ENCODE measurements at places on chromosomes 11 and 22. TPM values are rescaled to one million over a fixed set of nuclear protein-coding genes. Genes with fewer than 3 reads are reported as not detected.
A peak's percentile ranks its signal among the peaks of the same experiment; 100 is the strongest.

GRCh38 chr11:65776710-65777141 lies 4.0 kb downstream of the AP5B1 start:
- H3K4me1 ChIP-seq, result peaks cover 4% of the 10 kb centered on the region
- DNase-seq, result peak; percentile 25
- no peaks in the 10 kb centered on the region for H3K36me3 ChIP-seq
- H3K4me3 ChIP-seq, result no peak overlapping the region

WNT7B gene
- total RNA-seq, result not detected

YPEL1 gene
- 7.9 TPM for total RNA-seq

- H3K4me1 ChIP-seq, result no peaks in the 10 kb centered on the region
- H3K4me3 ChIP-seq, result no peak overlapping the region
- H3K27me3 ChIP-seq, result no peaks in the 10 kb centered on the region
- DNase-seq, result no peak
- no peak overlapping the region for H3K27ac ChIP-seq
Measured at GRCh38 chr11:130416530-130416882, 11.9 kb downstream of the ADAMTS8 start.

- no peak overlapping the region for H3K4me3 ChIP-seq
- DNase-seq, result no peak
- H3K4me1 ChIP-seq, result no peaks in the 10 kb centered on the region
- no peak overlapping the region for H3K27ac ChIP-seq
Measured at GRCh38 chr11:62918531-62918930, 2.6 kb downstream of the CHRM1 start.

C22orf42 gene
- not detected for total RNA-seq

CCDC81 gene
- total RNA-seq, result 1.2 TPM

DNA sequence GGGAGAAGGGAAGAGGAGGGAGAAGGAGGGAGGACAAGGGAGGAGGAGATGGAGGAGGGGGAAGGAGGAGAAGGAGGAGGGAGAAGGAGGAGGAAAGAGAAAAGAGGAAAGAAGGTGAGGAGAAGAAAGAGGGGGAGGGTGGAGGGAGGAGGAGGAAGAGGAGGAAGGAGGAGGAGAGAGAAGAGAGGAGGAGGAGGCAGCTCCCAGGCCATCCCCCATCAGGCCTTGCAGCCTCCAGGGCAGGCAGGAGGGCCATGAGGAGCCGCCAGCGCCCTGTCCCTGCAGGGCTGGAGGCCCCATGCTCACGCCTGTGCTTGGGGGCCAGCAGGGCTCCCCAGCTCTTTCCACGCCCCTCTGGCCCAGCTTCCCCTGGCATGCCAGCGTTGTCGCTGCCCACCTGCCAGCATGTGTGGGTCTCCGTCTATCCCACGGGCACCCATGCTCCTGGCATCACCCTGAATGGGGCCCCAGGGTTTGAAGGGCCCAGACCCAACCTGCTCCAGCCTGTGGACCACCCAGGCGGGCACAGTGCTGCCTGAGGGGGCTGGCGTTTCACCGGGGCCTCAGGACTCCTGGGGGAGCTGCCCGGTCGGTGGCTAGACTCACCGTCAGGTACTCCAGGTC lies 5.2 kb downstream of the TSPAN32 start:
- peaks cover 11% of the 10 kb centered on the region for H3K4me1 ChIP-seq
- H3K4me3 ChIP-seq, result no peak overlapping the region
- H3K27me3 ChIP-seq, result no peaks in the 10 kb centered on the region
- no peaks in the 10 kb centered on the region for H3K36me3 ChIP-seq

DNA sequence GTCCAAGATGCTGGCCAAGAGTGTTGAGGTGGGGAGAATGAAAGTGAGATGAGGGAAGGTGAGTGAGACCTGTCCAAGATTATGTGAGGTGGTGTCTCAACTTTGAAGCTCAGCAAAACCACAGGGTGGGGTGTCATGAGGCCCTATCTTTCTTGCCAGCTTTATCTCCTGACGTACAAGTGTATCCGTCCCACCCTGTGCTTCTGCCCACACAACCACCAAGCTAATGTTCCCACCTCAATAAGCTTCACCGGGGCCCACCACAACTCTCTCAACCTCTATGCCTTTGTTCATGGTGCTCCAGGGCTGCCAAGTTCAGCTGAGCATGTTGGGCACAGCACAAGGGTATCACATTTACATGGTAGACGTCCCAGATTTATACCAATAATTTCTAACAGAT lies 7.1 kb upstream of the TPST2 start:
- no peak for DNase-seq
- H3K27me3 ChIP-seq, result no peaks in the 10 kb centered on the region
- H3K4me3 ChIP-seq, result no peak overlapping the region
- H3K4me1 ChIP-seq, result no peaks in the 10 kb centered on the region
- H3K27ac ChIP-seq, result no peak overlapping the region

DNA sequence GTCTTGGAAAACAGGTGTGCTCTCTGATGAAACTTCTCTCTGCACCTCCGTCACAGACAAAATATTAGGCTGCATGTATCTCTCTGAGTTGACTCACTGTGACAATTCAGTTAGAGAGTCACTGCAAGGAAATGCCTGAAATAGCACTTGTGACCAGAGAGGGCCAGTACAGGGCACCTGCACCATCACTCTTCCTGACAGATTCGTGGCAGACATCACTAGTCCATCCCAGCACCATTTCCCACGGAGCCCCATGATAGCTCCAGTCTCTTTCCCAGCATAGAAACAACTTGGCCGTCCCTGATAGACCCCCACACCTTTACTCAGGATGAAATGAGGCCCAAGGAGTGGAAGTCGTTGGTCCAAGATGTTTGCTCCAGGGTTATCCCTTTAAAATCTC lies 73.3 kb upstream of the ISX start:
- no peak for DNase-seq
- H3K27ac ChIP-seq, result no peak overlapping the region
- no peaks in the 10 kb centered on the region for H3K36me3 ChIP-seq
- H3K4me1 ChIP-seq, result no peaks in the 10 kb centered on the region

HMBS gene
- 8.9 TPM for total RNA-seq

SYCE3 gene
- not detected for total RNA-seq

RIMBP3C gene
- not detected for total RNA-seq

DNA sequence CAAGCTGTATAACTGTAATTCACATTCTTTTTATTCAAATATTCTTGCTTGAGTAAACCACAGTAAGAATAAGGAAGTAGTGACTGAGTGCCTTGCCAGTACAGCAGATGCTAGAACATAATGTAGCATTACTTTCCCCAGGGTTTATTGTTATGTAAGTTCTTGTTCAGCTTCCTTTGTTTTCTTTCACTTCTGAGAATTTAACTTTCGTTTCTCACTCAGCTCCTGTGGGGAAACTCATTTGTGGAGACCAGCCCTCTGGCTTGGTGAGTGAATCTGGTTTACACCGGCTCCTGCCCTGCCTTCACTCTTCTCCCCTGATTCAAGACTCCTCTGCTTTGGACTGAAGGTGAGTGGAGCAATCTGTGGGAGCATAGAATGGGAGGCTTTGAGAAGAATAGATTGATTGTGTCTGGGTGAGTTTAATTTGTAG lies at the start of gene TRIM22:
TRIM22 (plus strand) TSS at position 240 of the 433 bp plus-strand sequence. CDS start 6,443 bp downstream, outside the sequence.
- peak within 1 kb of the TSS; percentile 50 for H3K4me3 ChIP-seq
- H3K27me3 ChIP-seq, result no peaks in the 10 kb centered on the region
- H3K4me1 ChIP-seq, result no peaks in the 10 kb centered on the region
- H3K36me3 ChIP-seq, result no peaks in the 10 kb centered on the region
- H3K27ac ChIP-seq, result peak within 1 kb of the TSS; percentile 91
- peak; percentile 51 for DNase-seq

GAS2L1 gene
- total RNA-seq, result 12.2 TPM

- H3K27ac ChIP-seq, result no peak overlapping the region
- H3K36me3 ChIP-seq, result no peaks in the 10 kb centered on the region
- no peaks in the 10 kb centered on the region for H3K27me3 ChIP-seq
- no peak for DNase-seq
- no peaks in the 10 kb centered on the region for H3K4me1 ChIP-seq
- H3K4me3 ChIP-seq, result no peak overlapping the region
Measured at GRCh38 chr22:47126344-47126811, 363.9 kb downstream of the TBC1D22A start.

DNA sequence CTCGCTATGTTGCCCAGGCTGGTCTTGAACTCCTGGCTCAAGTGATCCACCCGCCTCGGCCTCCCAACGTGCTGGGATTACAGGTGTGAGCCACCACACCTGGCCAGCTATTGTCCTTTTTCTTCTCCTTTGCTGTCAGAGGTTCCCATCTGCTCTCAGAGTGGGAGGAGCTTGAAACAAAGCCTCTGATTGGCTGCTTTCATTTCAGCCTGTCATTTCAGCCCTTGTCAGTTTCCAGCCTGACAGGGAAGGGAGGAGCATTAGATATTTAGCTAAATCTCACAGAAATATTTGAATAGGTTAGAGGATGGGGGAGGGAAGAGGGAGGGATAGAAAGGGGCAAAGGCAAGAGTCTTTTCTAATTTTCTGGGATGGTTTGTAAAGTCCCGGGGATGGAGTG lies 8.7 kb downstream of the SLC22A6 start:
- H3K4me1 ChIP-seq, result no peaks in the 10 kb centered on the region
- no peaks in the 10 kb centered on the region for H3K36me3 ChIP-seq
- DNase-seq, result no peak
- no peaks in the 10 kb centered on the region for H3K27me3 ChIP-seq
- H3K4me3 ChIP-seq, result no peak overlapping the region
- no peak overlapping the region for H3K27ac ChIP-seq
